Stimulated activated CD8-positive, alpha-beta memory T cell treated with anti-CD3 and anti-CD28 coated beads, Interleukin-7, amount 100 ng/mL, for 1 hour (primary cell): ENCODE measurements at places on chromosomes 2 and 18.

DNA sequence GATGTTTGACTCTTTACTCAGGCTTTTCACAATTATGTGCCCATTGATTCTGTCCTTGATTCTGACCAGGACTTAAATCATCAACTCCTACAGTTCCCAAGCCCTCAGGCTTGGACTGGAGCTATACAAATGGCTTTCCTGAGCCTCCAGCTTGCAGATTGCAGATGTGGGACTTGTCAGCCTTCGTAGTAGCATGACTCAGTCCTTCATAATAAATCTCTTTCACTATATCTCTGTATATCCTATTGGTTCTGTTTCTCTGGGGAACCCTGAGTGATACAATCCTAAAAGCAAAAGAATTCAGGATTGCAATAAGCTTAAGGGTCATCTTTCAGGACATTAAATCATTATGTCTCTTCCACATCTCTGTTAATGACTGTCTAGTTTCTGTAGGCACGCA lies 356.6 kb downstream of the RIT2 start:
- DNase-seq = no peak

DNA sequence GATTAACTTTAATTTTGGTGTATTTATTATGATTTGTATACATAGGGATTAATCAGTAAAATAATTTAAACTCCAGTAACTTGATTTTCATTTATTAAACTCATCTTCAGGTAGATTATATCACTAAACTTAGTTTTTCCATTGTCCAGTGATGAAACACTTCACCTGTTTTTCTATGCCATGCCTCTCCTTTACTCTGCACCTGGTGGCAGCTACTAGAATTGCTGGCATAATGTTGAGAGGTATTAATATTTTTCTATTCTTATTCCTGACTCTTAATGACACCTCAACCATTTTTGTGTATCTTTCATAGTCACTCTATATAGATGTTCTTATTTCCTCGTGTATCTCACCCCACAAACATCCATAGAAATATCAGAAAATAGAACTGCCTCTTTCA lies 940.3 kb upstream of the CRIM1 start:
- no peak for DNase-seq

- no peak for DNase-seq
These were observed 164.6 kb downstream of the SEPTIN10 start for GRCh38 chr2:109448946-109449788.

DNA sequence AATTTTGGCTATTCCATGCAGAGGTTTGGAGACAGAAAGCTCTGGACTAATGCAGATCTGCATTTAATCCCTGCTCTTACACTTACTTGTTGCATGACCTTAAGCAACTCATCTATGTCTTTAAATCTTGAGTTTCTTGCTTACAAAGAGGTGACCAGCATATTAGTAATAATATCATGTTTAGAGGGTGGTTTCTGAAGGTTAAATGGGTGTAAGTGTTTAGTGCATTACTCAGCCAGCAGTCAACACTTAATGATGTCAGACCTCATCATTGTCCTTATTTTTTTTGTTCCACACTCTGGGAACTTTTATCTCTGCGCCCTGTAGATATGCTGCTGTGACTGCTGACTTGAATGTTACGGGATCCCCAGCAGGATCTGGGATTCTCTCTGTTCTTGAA lies 1.7 kb downstream of the IL1RL1 start:
- no peak for DNase-seq

DNA sequence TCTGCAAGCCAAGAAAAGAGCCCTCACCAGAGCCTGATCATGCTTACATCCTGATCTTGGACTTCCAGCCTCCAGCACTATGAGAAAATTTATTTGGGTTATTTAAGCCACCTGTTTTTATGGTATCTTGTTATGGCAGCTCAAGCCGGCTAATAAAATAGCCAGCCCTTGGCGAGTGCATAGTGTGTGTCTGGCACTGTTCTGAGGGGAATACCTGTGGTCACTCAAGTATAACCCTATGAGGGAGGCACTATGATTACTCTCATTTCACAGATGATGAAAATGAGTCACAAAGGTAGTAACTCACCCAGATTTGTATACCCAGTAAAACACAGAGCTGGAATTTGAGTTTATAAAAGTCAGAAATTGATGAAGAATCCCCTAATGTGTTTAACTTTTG lies 556.9 kb upstream of the SETBP1 start:
- no peak for DNase-seq

- DNase-seq = no peak
These were observed 19.1 kb upstream of the MC4R start for GRCh38 chr18:60391571-60392226.

- DNase-seq = no peak
These were observed 170.4 kb downstream of the ZFP36L2 start for GRCh38 chr2:43055985-43056384.

- no peak for DNase-seq
These were observed 113.3 kb upstream of the SEC11C start for GRCh38 chr18:59026364-59026763.

- DNase-seq = no peak
These were observed 127.7 kb downstream of the RNF152 start for GRCh38 chr18:61765097-61765496.

DNA sequence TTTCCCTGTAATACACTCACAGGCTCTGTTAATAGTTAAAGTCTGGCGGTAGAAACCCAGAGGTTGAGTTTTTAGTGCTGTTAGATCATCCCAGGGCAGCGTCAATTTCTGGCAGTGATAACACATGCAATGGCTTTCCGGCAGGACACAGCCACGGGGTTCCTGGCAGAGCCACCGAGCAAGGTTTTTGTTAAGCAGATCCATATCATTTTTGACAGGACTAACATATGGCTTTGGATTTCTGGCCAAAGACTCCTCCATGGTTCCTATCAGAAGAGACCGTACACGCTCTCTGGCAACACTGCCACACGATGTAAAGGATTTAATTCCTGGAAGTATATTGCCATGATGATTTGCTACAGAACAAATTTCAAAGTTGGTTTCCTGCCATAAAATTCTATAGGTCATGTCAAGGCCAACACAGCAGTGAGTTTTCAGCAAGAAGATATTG lies 854.3 kb downstream of the LRRTM4 start:
- no peak for DNase-seq

DNA sequence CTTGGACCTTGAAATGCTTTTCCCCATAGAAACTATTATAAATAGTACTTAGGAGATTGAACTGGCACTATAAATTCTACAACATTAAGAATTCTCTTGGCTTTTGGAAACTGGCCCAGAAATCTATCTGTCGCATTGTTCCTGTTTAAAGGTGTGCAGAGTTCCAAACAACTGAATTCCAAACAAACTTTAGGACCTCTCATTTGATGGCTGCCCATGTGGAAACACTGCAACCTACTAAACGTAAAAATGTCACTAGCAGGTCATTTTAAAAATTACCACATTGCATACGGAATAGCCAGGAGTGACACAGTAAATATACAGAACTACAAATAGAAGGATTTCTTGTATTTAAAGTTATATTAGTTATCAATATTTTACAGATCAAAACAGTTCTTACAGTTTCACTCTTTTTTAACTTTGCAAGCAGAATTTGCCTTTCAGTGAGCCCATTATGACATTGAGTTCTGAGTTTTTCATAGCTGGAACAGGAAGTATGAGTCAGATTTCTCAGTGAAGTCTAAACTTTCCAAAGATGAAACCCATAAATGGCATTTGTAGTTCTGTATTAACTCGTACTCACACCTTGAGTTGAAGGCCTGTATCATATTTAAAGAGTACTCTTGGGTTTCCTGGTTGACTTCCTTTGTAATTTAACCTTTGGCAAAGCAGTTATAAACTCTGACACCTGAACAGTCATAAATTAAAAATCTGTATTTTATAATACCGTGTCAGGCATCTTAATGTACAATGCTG lies 142.3 kb upstream of the BOD1L2 start:
- DNase-seq = no peak

DNA sequence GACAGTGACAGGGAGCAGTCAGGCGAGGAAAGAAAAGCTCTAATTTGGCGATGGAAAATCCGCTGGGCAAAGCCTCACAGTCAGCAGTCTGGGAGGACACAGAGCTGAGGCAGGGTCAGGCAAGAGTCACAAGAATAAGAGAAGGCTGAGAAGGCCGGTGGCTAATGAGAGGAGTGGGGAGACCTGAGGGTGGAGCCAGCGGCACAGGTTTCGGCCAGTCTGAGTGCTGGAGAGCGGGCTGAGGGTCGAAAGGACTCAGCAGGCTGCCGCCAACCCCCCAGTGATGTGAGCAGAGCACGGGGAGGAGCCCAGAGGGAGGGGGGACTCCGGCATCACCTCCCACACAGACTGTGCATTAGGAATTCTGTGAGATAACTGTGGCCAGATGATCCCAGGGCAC lies 500.6 kb upstream of the MYT1L start:
- DNase-seq = no peak

- no peak for DNase-seq
These were observed 210.0 kb upstream of the ZNF521 start for GRCh38 chr18:25561918-25562317.

- no peak for DNase-seq
These were observed 106.4 kb downstream of the PID1 start for GRCh38 chr2:229164545-229165249.

DNA sequence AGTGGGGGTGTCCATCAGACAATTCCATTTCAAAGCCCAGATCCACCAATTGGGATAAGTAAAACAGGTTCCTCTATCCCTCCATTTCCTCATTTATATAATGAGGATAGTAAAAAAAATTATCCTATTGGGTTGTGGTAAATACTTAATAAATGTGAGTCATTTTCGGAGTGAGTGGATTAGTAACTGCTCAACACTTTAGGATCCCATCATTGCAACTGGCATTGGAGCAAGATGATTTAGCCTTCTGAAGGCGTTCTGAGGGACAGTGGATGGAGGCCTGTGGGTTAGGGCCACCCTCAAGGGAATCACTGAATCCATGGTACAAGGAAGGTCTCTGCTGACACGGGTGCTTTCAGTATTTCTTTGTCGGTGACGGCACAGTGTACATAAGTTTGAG lies 108.6 kb upstream of the FZD7 start:
- no peak for DNase-seq

GRCh38 chr18:73514449-73514848 lies 633.2 kb downstream of the FBXO15 start:
- no peak for DNase-seq

- DNase-seq = no peak
These were observed 8.8 kb downstream of the NMUR1 start for GRCh38 chr2:231521443-231521842.

GRCh38 chr2:25545899-25546298 lies 127.5 kb downstream of the DTNB start:
- DNase-seq = no peak

- no peak for DNase-seq
These were observed at the start of gene CRACDL for GRCh38 chr2:98935777-98936352. Gene CRACDL (minus strand): TSS chr2:98936225. CDS start chr2:98846800, 89,425 bp downstream.

DNA sequence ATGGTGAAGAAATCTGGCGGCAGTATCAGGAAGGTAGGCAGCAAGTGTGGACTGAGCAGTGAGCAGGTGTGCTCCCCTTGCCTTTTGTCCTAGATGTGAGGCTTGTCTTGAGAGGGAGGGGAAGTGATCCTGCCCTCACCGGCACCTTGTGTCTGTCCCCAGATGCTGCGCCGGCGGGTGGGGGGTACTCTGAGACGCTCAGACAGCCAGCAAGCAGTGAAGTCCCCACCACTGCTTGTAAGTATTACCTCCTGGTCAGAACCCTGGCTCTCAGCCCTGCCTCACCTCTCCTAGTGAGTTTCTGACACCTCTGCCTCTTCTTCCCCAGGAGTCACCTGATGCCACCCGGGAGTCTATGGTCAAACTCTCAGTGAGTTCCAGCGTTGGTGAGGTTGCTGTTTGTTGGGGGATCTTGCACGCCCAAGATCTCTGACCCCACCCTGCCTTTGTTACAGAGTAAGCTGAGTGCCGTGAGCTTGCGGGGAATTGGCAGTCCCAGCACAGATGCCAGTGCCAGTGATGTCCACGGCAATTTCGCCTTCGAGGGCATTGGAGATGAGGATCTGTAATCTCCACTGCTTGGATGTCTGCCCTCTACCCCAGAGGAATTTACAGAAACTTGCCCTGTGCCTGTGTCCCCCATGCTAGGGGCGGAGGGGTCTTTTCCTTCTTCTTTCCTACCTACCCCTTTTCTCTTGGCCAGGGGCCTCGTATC lies 4.2 kb downstream of the ZNF513 start:
- DNase-seq = no peak
